ENCODE measurements at places on chromosomes 2 and 18.

- no peak for DNase-seq
Measured at GRCh38 chr2:170276056-170276455, 98.1 kb downstream of the MYO3B start.

- DNase-seq: no peak
Measured at GRCh38 chr2:126911111-126911796, 12.6 kb downstream of the TEX51 start.

DNA sequence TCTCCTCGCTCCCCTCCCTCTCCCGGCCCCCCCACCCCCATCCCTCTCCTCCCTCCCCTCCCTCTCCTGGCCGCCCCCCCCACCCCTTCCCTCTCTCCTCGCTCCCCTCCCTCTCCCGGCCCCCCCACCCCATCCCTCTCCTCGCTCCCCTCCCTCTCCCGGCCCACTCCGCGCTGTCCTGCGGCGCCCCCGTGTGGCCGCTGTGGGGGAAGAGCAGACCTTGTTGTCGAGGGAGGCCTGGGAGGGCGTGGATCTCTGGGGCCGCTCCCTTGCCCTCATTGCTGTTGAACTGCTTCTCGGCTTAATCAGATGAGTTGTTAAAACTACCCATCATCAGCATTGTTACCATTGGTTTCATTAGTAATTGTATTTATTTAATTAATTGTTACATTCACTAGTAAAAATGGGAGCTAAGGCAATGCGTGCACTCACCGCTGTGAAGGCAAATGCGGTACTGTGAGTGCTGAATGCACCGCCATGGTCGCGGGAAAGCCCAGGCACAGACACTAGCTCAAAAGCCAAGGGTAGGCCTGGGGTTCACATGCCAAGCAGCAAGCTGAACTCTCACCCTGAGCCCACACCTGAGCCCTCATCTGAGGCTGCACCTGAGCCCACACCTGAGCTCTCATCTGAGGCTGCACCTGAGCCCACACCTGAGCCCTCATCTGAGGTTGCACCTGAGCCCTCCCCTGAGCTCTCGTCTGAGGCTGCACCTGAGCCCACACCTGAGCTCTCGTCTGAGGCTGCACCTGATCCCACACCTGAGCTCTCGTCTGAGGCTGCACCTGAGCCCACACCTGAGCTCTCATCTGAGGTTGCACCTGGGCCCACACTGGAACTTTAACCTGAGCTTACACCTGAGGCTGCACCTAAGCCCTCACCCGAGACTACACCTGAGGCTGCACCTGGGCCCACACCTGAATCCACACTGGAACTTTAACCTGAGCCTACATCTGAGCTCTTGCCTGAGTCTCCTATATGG lies 8.8 kb downstream of the RTP5 start:
- DNase-seq: peak; percentile 66

- no peak for DNase-seq
Measured at GRCh38 chr2:102718387-102719316, 43.2 kb upstream of the TMEM182 start.

DNA sequence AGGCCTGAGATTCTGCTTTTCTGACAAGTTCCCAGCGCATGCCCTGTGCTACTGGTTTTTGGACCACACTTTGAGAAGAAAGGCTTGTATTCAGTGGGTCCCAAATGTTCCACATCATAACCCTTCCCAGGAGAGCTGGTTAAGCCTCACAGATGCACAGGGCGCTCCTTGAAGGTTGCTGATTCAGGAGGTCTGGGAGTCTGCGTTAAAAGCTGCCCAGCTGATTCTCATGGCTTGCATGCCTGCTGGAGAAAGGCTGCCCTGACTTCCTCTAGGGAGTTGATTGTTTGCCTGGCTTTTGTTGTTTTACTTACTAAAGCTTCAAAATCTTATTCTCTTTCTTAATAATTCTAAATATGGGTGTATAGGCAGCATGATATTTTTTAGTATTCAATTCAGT lies 20.7 kb downstream of the CRYGD start:
- DNase-seq: no peak

DNA sequence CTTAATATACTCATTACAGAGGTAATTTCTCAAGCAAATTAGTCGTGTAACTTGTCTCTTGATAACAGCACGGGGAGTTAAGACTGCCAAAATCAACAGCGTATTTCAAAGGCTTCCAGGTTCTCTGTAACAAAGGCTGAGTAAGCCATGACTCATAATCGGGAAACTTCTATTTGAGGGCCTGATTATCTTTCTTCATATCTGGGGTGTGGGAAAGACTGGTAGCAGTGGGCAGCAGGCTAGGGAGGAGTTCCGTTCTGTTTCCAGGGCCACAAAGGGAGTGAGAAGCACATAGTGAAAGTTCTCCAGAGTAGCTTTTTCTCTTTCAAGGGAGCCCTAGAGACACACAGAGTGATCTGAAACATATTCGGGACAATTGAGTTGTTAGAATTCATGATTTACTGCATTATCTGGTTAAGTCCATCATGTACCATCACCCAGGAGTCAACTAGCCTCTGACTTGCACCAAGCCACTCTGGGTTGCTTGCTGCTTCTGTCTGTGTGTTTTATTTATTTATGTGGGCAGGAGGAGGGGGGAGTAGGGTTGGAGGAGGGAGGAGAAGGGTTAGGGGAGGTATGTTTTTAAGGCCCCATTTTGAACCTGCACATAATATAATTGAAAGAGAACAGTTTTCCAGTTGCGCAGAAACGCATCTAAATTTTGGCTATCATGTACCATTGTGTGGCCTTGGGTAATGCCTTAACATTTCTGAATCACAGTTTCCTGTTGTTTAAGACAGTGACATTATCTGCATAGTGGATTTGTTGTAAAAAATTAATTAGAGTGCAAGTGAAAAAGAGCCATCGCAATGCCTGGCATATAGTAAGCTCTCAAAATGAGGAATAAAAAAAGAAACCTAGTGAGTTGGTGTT lies 80.5 kb upstream of the ITPRID2 start:
- no peak for DNase-seq

DNA sequence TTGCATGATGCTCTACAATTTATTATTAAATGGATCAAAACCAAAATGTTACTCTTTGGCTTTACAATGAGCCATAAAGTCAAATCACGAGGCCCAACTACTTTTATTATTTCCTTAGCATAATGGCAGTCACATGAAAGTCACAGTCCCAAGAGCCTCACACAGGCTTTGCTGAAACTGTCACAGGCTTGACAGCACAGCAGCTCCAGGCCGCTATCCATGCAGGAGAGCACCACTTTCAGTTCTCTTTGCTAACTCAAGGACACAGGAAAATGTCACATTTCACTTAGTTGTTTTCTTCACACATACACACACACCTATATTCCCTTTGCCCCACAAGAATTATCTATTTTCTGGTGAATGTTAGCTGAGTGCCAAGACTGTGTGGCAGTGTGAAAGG lies 11.1 kb upstream of the MSGN1 start:
- no peak for DNase-seq

- no peak for DNase-seq
Measured at GRCh38 chr18:51020536-51020935, 9.5 kb upstream of the SMAD4 start.

DNA sequence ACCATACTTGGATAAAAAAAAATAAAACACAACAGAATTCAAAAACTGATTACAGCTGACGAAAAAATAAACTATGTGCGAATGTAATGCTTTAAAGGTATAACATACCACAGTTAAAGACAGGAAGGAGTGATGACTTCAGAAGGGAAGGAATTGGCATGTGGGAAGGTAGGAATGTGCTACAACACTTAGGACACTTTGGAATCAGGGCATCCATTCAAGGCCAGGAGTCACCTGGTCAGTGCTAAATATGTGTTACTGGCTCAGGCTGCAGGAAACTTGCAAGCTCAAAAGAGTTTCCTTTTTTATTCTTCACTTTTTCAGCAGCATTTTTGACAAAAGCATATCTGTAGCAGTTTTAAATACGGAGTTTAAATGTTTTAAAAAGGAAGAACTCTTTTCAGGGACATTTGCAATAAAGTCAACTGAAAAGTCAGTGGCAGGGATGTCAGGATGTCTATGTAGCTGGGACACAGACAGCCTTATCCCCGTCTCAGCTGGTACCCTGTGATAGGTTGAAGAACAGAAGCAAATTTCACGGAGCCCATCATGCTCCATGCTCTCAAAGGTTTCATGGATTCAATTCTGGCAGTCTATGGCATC lies 138.0 kb upstream of the KLHL14 start:
- DNase-seq: no peak

DNA sequence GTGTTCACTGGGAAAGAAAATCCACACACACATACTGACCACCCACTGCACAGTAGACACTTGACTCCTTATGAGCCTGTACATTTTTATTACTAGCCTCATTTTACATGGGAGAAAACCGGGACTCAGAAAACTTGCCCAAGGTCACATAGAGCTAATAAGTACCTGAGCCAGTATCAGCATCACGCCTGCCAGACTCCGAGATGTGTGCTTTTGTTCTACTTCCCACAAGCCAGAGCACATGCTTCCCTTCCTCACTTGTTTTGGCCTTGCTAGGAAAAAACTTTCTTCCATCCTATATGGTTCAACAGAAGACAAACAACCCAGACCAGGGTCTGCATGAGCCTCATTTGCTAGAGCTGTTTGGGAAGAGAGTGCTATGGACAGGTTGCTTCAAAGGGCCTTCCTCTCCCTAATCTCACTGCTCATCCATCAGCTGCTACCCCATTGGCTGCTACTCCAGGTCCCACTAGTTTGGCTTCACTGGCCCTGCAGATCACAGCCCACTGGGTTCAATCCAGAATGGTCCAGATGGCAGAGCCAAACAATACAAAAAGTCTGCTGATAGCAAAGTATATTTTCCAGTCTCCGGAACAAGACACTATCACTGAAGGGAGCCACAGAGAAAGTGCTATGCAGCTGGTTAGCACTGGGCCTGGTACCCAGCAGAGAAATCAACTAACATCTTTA lies 63.9 kb downstream of the STK39 start:
- no peak for DNase-seq

DNA sequence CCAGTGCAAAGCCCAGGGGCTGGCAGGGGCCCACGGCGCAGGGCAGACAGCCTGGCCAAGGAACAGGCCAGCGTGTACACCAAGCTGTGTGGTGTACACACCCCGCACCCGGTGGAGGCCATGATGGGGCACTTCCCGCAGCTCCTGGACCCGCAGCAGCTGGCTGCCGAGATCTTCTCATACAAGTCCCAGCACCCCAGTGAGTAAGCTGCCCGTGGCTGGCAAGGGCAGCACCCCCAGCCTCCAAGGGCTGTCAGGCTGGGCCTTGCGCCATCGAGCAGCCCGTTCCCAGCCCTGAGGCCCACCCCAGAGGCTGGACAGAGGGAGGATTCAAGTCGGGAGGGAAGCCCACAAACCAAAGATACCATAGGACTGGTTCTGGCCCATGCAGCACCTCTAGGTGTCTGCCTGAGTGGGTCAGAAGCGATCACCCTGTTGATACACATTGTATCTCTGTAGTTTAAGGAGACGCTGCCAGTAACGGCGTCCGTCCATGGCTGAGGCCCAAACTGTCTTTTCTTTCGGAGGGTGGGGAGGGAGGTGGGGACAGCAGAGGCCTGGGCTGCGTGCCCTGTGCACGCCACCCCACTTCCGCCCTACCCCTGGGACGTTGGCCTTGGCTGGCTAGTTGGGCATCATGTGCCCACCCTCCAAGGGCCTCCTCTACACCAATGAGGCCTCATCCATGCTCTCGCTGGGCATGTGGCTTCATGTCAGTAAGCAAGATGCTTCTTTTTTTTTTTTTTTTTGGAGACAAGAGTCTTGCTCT lies 16.8 kb upstream of the MTERF4 start:
- DNase-seq: no peak

DNA sequence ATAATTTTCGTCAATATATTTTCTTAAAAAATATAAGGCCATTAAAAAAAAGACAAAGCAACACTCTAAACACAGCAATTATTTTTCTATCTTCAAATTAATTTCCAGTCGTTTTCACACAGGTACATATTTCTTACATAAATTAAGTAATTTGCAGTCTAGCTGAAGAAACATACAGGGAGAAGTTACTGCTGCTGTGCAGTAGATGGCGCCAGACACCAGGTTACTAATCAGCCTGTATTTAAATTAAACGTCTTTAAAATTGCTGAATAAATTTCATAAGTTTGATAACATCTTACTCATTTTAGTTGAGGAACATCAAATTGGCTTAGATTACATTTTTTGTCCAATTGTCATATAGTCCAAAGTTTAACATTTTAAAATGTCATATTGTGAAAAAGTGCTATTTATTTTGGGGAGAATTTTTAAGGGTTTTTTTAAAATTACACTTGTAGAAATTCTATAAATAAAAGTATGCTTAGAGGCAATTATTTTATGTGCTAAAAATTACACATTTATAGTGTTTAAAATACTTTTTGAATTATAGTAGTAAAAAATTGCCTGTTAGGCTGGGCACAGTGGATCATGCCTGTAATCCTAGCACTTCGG lies 88.4 kb downstream of the PMAIP1 start:
- no peak for DNase-seq

DNA sequence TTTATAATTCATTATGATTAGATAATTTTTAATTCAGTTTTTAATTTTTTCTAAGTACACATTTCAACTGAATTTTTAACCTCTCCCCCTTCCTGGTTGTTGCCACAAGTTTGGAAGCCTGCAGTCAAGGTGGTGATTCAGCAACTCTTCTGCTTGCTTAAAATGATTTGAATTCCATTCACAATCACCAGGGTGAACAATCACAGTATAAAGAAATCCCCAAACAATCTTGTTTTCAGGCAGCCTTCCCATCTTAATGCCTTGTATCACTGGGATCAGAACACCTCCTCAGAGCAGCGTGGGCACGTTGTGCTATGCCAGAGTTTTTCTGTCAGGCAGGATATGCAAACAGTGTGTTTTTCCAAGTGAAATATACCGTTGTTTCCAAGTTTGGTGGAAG lies 46.7 kb upstream of the BARD1 start:
- no peak for DNase-seq

GRCh38 chr2:232955856-232956255 lies 57.2 kb downstream of the NGEF start:
- no peak for DNase-seq

- no peak for DNase-seq
Measured at GRCh38 chr2:4673025-4673489, 969.7 kb downstream of the DCDC2C start.

DNA sequence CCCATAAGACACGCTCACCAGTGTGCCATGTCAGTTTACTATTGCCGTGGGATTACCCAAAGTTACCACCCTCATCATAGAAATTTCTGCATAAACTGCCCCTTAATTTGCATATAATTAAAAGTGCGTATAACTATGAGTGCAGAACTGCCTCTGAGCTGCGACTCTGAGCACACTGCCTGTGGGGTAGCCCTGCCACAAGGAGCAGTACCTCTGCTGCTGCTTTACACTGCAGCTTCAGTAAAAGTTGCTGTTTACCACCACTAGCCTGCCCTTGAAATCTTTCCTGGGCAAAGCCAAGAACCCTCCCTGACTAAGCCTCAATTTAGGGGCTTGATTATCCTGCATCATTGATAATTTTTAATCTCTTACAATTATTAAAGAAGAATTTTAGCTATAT lies 213.9 kb upstream of the MAP2 start:
- DNase-seq: no peak

Data from activated CD4-positive, alpha-beta T cell treated with anti-CD3 and anti-CD28 coated beads, Interleukin-2, amount 50 U/mL, for 24 hours (primary cell).